ENCODE measurements at places on chromosomes 6 and 20.

DNA sequence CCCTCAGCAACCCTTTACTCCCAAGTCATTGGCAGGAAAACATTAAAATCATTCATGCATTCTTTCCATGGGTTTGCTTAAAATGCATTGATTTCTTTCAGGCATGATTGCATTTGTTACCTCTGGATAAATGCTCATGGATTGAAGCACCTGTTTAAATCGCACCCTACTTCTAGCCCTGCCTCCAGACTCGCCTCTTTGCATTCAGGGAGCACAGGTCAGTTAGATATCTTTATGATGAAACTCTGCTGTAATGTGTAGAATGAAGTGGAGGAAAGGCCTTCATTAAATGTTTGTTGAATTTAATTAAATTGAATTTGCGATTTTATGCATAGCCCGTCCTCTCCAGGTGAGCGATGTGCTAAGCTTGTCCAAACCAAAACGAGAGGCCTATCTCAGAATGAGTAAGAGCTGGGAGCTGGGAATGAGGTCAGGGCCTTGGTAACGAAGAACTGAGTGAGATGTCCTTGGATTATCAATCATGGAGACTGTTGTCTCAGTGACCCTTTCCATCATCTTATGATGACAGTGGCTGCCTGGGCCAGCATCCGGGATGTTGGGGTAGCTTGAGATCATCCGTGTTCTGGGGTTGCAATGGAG lies 210.1 kb downstream of the SYNDIG1 start:
- no peak for DNase-seq

DNA sequence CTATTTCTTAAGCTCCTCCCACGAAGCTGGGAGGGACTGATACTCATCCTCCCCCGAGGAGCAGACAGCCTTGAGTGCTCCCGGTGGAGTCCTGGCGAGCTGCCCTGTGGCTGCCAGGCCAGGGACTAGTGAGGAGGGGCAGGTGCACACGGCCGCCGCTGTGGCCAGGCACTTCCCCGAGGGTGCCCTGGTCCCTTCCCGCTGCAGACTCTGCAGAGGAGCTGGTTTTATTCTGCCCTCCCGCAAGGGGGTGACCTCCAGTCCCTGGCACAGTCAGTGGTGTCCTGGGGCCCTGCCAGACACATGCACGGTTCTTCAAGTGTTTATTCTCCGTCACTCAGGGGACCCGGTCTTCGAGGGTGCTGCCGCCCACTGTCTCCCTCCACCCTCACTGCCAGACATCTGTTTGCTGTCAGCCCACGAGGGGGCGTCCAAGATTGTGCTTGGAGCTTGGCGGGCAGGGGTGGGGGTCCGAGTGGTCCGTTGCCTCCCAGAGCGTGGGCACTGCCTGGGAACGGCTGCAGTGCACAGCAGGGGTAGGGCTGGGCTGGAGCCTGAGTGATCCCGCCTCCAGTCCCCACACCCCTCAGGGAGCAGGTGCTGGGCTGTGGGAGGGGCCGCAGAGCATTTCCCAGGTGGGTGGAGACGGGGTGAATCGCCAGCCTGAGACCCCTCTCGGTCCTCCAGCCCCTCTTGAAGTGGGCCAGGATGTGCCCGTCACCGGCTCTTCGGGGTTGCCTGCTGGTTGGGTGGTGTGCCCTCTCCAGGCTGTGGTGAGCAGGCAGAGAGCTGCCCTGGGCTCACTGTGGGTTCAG lies 3.1 kb upstream of the CABLES2 start:
- no peak for DNase-seq

DNA sequence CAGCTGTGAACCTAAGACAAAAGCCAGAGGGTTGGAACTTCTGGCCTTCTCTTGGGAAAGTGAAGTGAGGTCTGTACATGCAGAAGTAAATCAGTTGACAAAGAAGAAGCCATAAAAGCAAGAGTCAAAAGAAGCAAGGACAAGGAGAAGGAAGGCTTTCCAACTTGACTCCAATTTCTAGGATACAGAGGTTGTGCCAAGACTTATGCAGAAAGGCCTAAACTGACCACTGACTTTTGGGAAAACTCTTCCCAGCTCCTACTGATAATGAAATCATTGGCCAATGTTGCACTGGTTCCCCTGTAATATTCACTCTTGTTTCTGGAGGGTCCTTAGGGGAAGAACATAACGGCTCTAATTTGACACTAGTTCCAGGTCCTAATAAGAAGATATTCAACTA lies 29.3 kb upstream of the NT5E start:
- DNase-seq, result no peak

- no peak for DNase-seq
Measured at GRCh38 chr20:32651537-32651936, 22.2 kb downstream of the C20orf203 start.

- DNase-seq, result no peak
Measured at GRCh38 chr6:152130441-152130840, 323.0 kb downstream of the ESR1 start.

GRCh38 chr6:27091661-27092315 lies 155.7 kb upstream of the PRSS16 start:
- DNase-seq, result peak; percentile 64

- no peak for DNase-seq
Measured at GRCh38 chr6:36713846-36714245, 16.2 kb downstream of the RAB44 start.

DNA sequence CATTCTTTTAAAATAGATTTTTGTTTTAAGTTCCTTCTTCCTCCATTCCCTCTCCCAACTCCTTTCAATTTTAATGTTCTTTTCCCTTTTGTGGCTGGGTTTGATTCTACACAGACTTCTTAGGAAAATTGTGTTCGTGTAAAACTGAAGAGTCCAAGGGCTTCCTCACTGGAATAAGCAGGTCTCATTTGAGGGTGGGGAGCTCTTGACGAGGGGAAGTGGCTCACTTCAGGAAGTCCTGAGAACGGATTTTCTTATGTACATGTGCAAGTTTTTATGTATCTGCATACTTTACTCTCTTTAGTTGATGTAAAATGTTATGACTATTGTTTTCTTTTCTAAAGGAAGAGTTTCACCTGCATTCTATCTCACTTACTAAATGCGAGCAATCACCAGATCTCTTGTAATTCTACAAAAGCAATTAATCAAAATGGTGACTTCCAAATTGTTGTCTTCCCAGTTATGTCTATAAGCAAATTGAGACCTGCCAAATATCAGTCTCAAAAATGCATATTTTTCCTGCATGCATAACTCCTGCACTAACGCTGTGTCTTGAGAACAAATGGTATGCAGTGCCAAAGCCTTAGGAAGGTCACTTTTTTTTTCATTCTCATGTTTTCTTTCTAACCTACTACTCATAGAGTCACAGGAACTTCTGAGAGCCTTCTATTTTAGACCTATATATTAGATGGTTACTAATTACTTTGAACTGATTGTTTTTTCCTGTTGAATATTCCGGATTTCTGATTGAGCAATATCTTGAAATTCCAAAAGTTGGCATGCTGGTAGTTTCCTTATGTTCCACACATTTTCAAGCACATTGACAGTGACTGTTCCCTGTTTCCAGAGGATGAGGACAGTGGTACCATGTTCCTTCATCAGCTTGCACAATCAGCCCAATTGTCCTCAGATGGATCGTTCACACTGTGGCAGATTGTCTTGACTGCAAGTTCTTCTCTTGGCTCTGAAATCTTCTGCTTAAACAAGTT lies 251.9 kb upstream of the PRDM1 start:
- no peak for DNase-seq

DNA sequence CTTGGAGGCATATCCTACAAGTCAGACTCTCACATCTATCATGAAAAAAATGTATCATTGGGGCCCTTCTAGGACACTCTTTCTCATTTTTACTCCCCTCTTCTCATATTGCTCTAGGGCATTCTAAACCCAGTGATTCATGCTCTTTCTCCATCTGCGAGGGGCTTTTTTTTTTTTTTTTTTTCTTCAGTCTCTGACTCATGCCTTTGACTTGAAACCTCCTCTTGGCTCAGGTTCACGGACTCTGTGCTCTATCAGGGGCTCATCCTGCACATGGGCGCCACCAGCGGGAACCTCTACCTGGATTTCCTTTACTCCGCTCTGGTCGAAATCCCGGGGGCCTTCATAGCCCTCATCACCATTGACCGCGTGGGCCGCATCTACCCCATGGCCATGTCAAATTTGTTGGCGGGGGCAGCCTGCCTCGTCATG lies 17.8 kb downstream of the SLC22A1 start:
- no peak for DNase-seq

- DNase-seq, result no peak
Measured at GRCh38 chr6:14079433-14079832, 38.1 kb upstream of the CD83 start.

GRCh38 chr20:1301031-1301529 lies 27.9 kb downstream of the SDCBP2 start:
- DNase-seq, result no peak

- peak; percentile 75 for DNase-seq
Measured at GRCh38 chr20:35619196-35620095, 3.8 kb downstream of the SPAG4 start.

DNA sequence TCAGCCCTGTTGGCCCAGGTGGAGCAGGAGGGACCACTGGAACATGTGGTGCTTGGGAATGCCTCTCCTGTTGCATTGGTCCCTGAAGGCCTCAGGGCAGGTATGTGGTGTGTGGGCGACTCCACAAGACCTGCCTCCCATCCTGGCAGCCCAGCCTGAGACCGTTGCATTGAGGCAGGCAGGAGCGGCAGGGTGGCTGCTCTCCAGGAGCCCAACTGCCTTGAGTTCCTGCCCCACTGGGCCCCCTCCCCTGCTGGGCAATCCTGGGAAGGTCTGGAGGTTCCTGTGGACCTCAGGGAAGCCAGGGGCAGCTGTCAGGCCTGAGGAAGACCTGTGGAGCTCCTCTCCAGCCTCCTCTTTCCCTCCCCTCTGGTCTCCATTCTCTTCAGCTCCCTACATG lies 19.8 kb downstream of the MAVS start:
- DNase-seq, result no peak

GRCh38 chr6:133290930-133291329 lies 49.8 kb downstream of the EYA4 start:
- no peak for DNase-seq

- no peak for DNase-seq
Measured at GRCh38 chr20:49762940-49763766, 49.5 kb upstream of the B4GALT5 start.

GRCh38 chr20:16537025-16537665 lies 36.1 kb downstream of the KIF16B start:
- DNase-seq, result no peak

Measured in iPS DF 19.7 (cell line).